ENCODE measurements at places on chromosomes 3 and 15. TPM values are rescaled to one million over a fixed set of nuclear protein-coding genes. Genes with fewer than 3 reads are reported as not detected.
A peak's percentile ranks its signal among the peaks of the same experiment; 100 is the strongest.

- peak; percentile 28 for DNase-seq
Observed at GRCh38 chr3:106206146-106206545, 337.3 kb upstream of the CBLB start.

DNA sequence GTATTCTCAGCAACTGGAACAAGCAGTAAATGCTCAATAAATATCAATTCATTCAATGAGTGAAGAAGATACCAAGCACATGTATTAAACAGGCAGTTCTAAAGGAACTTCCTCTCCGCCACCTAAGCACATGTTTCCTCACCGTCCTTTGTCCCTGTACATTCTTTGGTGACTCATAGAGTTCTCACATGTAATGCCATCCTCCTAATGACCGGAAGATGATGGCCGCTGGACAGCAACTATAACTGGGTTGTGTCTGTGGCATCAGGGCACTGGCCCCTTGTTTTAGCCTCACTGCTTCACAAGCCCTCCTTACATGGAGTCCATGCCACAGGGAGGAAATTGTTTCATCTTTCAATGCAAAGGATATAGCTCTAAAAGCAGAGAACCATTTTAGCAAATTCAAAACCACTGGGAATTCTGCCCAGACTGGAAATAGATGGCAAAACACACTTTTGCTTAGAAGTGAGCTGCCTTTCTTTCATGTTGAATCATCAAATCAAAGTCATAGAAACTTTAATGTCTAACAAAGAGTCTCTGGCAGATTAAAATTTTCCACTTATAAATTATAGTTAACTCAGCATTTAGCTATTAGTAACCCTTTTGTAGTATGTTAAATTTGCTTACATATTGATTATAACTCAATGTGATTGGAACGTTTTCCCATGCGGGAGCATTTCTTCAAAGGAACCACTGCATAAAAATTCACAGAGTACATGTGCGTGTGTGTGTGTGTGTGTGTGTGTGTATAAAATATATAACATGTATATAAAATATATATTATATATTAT lies 74.1 kb downstream of the GAP43 start:
- no peak for DNase-seq

DNA sequence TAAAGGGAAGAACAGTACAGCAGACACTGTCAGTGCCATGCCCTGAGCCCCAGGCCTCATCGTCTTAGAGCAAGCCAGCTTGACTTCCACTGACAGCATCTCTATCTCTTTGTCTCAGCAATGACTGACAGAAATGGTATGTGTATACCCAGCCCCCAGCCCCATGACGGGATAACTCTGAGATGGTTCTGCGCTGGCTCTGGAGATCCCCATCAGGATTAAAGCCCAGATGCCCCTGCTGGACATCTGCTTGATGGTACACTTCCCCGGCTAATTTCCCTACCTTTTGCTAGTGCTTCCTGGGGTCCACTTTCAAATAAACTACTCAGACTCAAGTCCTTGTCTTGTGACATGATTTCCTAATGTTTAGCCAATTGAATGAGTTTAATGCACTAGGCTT lies 7.6 kb downstream of the NMNAT3 start:
- DNase-seq = no peak

GRCh38 chr3:40680685-40681657 lies 156.2 kb downstream of the ZNF621 start:
- no peak for DNase-seq

DNA sequence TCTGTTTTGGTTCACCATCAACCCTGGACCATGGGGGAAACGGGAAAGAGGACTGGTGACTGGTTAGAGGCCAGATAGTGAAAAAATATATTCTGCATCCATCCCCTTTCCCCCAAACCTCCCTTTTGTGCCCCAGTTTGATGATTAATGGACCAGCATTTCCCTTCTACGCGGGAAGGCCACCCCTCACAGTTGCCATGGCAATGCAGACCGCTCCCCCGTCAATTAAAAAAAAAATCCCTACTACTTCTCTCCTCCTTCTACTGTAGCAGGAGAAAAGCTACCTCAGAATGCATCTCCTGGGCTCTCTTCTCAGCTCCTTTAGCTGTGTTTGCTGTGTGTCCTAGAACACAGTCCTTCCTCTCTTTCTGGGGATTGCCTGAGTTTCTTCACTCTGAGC lies 4.0 kb downstream of the BAHD1 start:
- DNase-seq = no peak

DNA sequence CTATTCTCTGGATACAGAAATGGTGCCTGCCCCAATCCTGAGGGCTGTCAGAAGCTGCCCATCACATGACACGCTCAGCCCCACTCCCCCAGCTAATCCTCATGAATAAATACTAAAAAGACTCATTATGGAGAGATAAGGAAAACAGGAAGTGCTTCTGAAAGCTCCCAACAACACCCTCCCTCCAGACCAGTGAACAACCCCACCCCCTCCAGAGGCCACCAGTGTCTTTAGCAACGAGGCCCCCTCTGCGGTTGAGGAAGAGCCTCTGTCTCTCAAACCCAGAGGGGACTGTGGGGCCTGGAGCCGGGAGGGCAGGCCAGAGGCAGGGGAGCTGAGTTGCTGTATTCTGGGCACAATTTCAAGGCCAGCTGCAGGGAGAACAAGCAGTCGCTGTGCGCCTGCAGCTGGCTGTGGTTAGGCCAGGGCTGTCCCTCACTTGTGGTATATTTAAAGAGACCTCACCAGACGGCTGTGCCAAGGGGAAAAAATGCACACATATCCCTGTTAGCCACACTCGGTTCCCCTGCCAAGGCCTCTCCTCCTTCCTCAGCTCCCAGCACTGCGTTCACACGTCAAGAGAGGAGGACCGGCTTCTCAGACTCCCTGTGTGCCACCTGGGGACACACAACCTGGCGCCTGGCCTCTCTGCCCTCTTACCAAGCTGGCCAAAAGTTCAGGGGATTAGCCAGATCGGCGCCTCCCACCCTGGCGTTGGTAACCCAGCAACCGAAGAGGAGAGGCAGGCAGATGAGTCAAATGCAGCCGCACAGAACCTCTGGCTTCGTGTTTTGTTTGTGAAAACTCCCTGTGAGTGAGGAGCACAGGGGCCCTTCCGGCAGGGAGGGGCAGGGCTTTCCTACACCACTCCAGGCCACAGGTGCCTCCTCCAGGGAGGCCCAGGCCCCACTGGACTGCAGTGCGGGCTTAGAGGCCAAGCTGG lies 101.2 kb upstream of the ETV5 start:
- no peak for DNase-seq

DNA sequence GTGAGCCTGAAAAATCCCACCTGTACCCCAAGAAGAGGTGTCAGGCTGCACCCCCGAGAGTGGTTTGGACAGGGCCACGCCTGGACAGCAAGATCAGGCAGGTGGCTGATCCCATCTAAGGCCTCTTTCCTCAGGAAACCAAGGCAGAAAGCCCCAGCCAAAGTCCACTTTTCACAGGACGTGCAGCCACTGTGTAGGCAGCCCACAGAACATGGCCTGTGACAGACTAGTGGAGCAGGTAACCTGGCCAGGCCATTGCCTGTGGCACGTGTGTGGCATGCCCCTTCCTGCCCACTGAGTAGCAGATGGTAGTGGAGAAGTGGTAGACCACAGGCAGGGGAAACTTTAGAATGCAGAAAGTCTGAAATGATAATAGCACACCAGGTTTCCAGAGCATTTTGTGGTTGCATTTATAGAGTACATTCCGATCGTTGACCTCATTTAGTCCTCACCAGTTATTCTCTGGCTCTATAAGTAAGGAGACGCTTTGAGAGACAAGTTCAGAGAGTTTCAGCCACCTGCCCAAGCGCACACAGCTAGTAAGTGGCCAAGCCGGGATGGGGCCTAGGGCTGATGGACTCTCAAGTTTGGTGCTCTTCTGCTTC lies 68.7 kb downstream of the AAGAB start:
- DNase-seq = peak; percentile 37

- peak; percentile 40 for DNase-seq
Observed at GRCh38 chr3:187919048-187919447, 173.8 kb upstream of the BCL6 start.

GRCh38 chr3:42055291-42055690 lies 35.9 kb upstream of the TRAK1 start:
- DNase-seq = no peak

GRCh38 chr3:106552351-106553043 lies 683.7 kb upstream of the CBLB start:
- no peak for DNase-seq

- no peak for DNase-seq
Observed at GRCh38 chr15:92243227-92243626, 150.5 kb upstream of the ST8SIA2 start.

- DNase-seq = no peak
Observed at GRCh38 chr3:171393032-171393744, 67.0 kb downstream of the TNIK start.

DNA sequence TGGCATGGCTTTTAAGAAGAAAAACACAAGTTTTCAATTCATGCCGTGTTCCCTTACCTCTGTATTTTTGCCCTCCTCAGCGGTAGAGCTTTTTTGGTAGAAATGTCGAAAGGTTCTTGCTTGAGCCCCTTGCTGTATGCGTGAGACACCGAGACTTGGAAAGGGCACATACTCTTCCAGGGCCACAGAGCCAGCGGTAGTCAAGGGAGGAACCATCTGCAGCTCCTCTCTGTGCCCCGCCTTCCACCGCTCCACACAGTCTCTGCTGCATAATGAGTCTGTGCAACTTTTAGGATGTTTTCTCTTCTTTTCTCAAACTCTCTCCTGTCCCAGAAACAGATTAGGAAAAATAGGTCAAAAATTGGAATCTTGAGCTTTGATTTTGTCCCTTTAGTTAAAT lies 77.5 kb downstream of the LPP start:
- DNase-seq = no peak

DNA sequence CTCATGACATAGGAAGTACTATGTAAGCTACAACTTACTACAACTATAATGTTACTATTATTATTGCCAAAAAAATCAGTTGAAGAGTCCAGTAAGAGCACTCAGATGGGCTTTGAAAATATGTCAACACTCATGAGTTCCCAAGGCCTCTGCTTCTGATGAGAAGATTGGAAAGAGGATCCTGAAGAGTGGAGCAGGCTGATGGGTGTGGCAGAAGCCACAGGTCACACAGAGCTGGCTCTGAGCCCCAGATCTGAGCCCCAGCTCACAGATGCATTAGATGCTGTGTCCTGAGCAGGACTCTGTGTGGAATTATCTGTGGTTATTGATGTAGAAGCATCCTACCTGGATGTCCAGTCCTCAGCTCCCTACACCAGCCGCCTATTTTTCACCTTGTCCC lies 65.6 kb downstream of the SPSB4 start:
- DNase-seq = no peak

DNA sequence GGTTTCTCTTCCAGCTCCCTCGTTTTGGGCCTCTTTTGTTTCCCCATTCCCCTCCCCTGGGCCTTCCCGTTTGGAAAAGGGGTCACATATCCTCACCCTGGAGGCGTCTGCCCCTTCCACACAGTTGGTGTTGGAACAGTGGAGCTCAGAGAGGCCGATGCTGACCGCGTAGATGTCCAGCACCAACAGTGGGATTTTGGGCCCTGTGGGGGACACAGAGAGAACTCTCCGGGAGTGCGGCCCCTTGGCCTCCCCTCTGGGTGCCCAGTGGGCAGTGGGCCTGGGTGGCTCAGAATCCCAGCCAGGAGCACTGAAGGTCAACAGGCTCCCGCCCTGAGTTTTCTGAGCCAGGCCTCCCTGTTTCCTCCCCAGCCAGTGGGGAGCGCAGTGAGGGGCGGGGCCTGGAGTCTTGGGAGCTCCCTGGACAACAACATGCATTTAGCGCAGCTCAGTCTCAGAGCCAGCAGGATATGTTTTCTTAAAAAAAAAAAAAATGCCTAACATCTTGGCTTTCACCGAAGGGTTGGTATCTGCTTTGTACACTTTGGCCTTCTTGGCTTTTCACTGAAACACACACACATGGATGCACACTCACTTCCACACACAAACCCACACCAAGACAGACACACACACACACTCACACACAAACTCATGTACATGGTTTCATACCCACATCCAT lies 670 bp upstream of the ISLR start:
- DNase-seq = no peak

DNA sequence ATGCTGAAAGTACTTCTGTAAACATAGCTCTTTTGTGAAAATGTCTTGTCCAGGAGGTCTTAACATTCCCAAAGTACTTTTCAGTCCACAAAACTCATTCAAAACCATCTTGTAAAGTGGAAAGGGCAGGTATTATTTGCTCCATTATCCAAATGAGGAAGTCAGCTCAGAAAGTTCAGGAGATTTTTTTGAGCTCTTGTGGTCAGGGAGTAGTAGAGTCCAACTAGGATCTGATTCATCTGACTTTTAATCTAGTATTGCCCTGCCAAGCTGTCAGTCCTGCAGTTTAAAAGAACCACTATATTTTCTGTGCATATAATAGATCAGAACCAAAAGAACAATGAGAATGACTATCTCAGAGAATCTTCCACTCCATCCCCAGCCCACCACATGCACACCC lies 83.5 kb downstream of the FOXB1 start:
- no peak for DNase-seq

- DNase-seq = no peak
Observed at GRCh38 chr3:5497497-5497896, 310.0 kb downstream of the EDEM1 start.

DNA sequence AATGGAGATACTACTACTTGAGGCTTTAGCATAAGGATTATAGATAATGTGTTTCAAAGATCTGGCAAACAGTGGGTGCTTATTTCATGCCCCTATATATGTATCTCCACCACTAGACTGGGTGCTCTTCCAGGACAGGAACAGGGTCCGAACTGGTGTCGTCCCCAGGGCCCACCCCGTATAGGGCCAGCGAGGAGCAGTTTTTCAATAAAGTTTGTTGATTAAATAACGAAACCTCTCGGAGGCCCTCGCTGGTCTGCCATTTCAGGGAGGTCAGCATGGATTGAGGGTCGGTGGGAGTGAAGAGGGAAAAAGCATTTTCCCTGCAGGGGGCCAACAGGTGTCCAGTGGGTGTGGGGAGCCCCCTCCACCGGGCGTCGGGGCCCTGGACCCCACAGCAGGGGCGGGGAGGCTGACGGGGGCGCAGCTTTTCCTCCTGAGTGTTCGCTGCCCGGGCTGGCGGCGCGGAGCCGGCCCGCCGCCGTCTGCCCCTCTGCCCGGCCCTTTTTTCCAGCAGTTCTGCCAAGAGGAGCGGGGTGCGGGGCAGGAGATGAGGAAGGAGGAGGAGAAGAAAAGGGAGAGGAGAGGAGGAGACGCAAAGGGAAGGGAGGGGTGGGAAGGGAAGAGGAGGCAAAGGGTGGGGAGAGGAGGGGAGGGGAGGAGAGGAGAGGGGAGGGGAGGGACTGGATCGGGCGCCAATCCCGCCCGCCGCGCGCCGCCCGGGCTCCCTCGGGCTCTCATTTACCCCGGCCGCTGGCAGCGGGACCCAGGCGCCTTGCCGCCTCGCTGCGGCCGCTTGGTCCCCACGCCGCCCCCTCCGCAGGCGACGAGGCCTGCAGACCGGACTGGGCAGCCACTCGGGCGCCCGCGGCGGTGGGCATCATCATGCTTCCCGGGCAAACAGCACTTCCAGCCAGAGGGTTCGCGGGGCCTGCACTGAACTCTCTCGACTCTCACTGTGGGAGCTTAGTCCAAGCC lies 66.3 kb downstream of the ISG20 start:
- DNase-seq = no peak

Gene ZNF639
- 39.0 TPM for total RNA-seq

Gene SLC27A2
- 0.38 TPM for total RNA-seq

Gene CPNE9
- total RNA-seq = not detected

Gene GRM7
- not detected for total RNA-seq

Gene GOLGA8J
- total RNA-seq = not detected

Data from GM12878 (cell line).